ENCODE measurements at places on chromosomes 7 and 10. TPM values are rescaled to one million over a fixed set of nuclear protein-coding genes. Genes with fewer than 3 reads are reported as not detected.

The EPDR1 gene
- 72.0 TPM for total RNA-seq

The NEURL1 gene
- total RNA-seq, result 73.0 TPM

The C1GALT1 gene
- 34.7 TPM for total RNA-seq

The LLCFC1 gene
- not detected for total RNA-seq

The HTR5A gene
- 14.0 TPM for total RNA-seq

The PTPN12 gene
- total RNA-seq, result 73.4 TPM

The ADAMTS14 gene
- 8.1 TPM for total RNA-seq

The PDCD4 gene
- total RNA-seq, result 63.9 TPM

The PARP12 gene
- total RNA-seq, result 10.1 TPM

The GALNT17 gene
- 30.7 TPM for total RNA-seq

The TDRD1 gene
- total RNA-seq, result 1.5 TPM

The WDR86 gene
- 5.4 TPM for total RNA-seq

The FOXI2 gene
- not detected for total RNA-seq

The TAS2R40 gene
- total RNA-seq, result not detected

The CADPS2 gene
- total RNA-seq, result 67.3 TPM

The ZNF32 gene
- total RNA-seq, result 37.5 TPM

The TRIM4 gene
- total RNA-seq, result 17.5 TPM

The IQUB gene
- total RNA-seq, result 7.4 TPM

The KAZALD1 gene
- total RNA-seq, result 2.8 TPM

The OR2A5 gene
- not detected for total RNA-seq

The ANKRD22 gene
- 0.52 TPM for total RNA-seq

Data from dorsolateral prefrontal cortex (tissue), 122 donors.